ENCODE measurements at places on chromosomes 4 and X.

GRCh38 chr4:20091781-20092180 lies 159.9 kb upstream of the SLIT2 start:
- no peak for DNase-seq

DNA sequence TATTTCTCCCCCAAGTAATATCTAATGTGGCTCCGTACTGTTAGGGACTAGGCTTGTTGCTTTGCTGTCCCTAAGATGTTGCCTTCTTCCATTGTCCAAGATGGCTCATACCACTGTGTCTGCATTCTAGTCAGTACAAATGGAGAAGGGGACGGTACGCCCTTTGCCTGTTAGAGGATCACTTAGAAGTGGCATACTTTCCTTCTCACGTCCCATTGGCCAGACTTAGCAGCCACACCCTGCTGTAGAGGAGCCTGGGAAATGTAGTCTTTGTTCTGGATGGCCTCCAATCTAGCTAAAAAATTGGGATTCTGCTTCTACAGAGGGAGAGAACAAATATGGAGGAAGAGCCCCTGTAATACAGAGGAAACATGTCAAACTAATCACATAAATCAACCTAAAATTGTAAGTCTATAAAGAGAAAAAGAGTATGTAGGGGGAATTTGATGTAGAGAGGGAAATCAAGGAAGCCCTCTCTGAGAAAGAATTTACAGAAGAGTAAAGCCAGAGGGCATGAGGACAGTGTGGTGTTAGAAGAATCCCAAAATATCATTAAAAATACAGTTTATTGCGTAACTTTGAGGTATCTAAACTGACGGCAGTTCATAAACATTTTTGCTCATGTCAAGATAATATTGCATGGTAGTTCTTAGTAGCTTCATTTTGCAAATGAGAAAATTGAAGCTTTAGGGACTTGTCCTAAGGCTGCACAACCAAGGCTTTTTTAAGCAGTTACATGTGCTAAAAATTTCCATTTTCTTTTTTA lies 15.1 kb downstream of the PRIMPOL start:
- DNase-seq = peak; percentile 24

- no peak for DNase-seq
Measured at GRCh38 chr4:28176942-28177341, 1316.3 kb downstream of the STIM2 start.

- no peak for DNase-seq
Measured at GRCh38 chr4:125254106-125254505, 60.6 kb upstream of the FAT4 start.

DNA sequence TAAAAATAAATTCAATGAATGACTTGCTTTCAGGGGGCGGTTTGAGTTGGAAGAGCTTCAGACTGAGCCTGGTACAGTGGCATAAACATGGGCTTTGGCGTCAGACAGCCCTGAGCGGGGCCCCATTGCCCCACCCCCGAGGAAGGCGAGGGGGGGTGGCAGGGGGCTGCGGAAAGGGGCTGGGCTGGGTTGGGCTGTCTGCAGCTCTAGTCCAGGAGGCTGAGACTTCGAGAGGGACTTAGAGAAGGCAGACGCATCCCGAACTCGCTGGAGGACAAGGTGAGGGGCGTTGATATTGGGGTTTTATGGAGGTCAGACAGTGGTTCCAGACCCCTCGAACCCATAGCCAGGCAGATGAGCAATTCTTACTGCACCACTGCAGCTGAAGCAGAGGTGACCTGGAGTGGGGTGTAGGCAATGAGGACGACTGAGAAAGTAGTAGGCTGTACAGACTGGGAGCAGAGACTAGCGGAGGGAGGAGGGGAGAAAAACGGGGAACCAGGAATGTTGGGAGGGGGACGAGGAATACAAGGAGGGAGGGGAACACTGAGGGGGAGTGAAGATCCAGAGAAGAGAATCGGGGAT lies at the start of gene MAGED2:
TSS of gene MAGED2 (plus strand) at position 222 of the 585 bp plus-strand sequence. CDS start 1,587 bp downstream, outside the sequence.
- no peak for DNase-seq

DNA sequence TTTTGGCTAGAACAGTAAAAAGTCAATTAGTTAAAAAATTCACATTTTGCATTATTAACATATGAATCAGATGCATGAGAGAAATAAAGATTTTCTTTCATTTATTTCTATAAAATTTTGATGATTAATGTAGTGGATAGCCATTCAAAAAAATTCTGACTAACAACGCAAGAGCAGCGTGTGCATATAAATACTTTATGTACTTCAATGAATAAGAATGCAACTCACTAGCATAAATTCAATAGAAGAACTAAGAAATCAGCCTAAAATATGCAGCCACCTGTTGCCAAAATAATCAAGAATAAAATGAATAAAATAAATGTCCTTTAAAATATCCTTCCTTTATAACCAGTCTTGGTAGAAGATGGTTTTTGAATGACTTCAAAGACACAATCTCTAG lies 471.9 kb downstream of the PDGFC start:
- DNase-seq = no peak

DNA sequence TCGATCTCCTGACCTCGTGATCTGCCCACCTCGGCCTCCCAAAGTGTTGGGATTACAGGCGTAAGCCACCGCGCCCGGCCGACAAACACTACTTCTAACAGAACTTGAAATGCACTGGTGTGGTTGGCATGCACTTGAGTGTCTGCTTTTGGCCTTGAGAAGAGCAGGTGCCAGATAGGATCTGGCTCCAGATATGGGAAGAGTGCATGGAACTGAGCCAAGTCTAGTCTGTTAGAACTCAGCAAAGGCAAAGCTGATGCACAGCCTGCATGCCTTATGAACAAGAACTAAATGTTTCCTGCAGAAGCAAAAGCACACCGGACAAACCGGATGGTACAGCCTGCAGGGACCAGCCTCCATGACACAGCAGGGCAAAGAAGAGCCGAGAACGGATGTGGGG lies 35.1 kb upstream of the TBL1X start:
- DNase-seq = no peak

- no peak for DNase-seq
Measured at GRCh38 chr4:15799141-15799540, 21.0 kb downstream of the CD38 start.

GRCh38 chr4:14871676-14872430 lies 130.4 kb upstream of the CPEB2 start:
- peak; percentile 19 for DNase-seq

DNA sequence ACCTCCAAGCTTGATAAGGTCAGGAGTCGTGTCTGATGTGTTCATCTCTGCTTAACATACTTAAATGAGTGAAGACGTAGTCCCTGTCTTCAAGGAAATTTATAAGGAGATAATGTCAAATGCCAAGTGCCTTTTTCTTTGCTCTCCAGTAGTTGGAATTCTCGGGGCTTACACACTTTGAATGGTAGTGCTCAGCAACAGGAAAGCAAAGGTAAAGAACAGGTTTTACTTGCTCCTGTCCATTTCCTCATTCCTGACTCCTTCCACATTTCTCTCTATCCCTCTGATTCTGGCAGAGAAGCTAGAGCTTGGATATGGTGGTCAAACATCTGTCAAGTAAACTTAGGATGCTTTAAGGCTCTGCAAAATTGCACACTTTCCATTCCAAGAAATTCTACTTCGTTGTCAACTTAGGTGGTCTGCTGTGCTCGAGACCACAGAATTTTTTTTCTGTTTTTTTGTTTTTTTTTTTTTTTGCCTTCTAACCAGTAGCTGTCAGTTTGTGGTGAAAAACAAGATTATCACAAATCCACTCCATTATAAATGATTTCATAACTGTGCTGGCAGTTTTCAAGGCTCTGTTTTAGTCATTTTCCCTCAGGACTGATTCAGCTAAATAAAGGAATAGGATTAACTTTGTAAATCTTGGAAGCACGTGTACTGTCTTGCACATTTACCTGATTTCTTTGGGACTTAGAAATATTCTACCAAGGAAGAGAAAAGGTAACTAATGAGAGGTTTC lies 180.8 kb upstream of the ANXA3 start:
- DNase-seq = no peak

DNA sequence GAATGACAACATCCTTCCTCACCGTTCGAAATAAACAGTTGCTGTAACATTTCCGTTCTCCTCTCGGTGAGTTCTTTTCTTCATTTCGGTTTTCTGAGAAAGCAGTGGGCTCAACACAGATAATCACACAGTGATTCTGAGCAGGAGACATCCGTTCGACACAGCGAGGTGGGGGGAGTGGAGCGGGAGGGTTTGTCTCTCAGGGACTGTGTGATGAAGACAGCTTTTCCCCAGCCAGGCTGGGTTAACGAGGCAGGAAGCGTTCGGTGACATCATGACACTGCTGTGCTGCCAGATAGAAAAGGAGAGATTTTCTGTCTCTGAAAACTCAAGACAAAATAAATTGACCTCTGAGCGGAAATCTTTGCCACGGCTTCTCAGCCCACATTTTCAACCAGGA lies 119.3 kb downstream of the CRLF2 start:
- peak; percentile 49 for DNase-seq

- DNase-seq = no peak
Measured at GRCh38 chrX:139581068-139581467, 50.5 kb downstream of the F9 start.

Measured in activated CD4-positive, alpha-beta T cell treated with anti-CD3 and anti-CD28 coated beads, Interleukin-2, Interleukin-6, amounts not matched to agents 100 ng/mL and 50 ng/mL, durations not matched to agents 16 hours and 8 hours (primary cell).